ENCODE measurements at places on chromosomes 12 and 14.

GRCh38 chr12:112792301-112792700, 753 bp downstream of the RPH3A start:
- no peak for DNase-seq

GRCh38 chr12:18323159-18323558, 61.8 kb downstream of the PIK3C2G start:
- DNase-seq = no peak

- DNase-seq = no peak
Observed at GRCh38 chr14:81385419-81385818, 14.7 kb downstream of the STON2 start.

DNA sequence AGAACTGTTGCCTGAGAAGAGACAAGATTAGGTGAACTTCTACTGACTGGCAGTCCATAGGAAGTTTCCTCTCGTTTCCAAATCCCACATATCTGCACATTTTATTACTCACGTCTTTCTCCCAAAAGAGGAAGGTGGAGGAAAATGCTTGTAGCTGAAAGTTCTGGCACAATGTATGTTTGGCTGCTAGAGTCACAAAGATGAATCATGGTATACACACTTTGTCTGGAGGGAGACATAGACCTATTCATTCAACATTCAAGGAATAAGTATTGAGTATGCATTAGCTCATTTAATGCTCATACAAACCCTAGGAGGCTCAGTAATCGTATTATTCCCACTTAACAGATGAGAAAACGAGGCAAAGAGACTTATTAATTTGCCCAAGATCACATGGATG, 291.8 kb downstream of the FOXN3 start:
- no peak for DNase-seq

DNA sequence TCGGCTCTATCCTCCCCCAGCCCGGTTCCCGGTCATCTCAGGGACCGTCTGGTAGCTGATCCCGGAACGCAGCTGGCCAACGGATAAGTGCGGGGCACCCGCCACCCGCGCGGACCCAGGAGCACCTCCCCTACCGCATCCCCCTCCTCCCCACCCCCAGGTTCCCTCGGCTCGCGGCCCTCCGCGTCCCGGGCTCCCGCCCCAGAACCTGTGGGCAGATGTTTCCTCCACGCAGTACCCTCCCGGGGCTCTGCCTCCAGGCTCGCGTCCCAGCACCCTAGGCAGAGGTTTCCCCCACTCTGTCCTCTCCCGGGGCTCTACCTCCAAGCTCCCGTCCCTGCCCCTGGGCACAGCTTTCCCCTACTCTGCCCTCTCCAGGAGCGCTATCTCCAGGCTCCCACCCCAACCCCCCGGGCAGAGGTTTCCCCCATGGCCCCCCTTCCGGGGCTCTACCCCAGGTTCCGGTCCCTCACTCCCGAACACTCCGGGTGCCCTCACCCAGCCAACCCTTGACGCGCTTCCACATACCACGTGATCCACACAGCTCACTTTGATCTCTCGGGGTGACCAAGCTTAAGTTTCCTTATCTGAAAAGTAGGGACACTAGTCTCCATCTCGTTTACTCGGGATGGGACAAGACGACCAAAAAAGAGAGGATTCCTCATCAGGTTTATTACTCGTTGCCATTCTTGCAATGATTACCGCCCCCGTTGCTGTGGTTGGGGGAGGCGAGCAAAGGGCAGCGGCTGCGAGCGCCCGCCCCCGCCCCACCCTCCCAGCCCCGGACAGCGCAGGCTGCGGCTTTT, at the start of gene CCDC38:
Gene CCDC38, minus strand, starts transcription at position 91 of the 806 bp plus-strand sequence. CDS start 6,105 bp downstream, outside the sequence.
- peak; percentile 86 for DNase-seq

- DNase-seq = no peak
Observed at GRCh38 chr12:86744547-86745212, 488.5 kb upstream of the MGAT4C start.

DNA sequence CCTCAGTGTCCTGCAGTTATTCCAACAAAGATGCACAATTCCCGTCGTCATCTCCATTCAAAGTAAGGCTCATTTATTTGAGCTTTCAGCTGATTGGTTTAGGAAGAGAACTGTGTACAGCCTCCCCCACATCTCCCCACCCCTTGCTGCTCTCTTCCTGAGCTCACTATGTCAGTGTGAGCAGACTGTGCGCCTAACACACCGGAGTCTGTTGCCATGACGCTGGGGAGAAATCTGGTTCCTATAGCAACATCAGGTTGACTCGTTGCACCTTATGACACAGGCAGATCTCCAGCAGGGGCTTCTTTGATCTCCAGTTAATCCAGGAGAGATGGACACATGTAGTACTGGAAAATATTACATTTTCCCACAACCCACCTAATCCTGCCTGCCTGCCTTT, 319.4 kb downstream of the CACNA1C start:
- DNase-seq = no peak

- DNase-seq = no peak
Observed at GRCh38 chr14:99852578-99852977, 59.4 kb downstream of the EML1 start.

DNA sequence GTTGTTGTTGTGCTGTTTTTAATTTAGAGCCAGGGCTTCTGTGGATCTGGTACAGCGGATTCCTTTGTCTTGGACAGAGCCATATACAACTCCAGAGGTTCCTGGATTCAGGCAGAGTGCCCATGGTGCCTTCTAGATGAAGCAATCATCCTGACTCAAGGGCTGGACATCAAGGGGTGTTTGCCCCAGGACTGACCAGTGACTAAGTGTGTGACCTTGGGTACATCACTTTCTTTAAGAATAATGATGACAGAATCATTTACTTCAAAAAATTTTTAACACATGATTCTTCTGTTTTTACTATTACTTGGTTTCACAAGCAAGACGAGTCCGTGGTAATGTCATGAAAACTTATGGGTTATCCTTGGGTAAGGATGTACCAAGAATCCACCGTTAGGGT, 397.3 kb downstream of the ZFP36L1 start:
- no peak for DNase-seq

DNA sequence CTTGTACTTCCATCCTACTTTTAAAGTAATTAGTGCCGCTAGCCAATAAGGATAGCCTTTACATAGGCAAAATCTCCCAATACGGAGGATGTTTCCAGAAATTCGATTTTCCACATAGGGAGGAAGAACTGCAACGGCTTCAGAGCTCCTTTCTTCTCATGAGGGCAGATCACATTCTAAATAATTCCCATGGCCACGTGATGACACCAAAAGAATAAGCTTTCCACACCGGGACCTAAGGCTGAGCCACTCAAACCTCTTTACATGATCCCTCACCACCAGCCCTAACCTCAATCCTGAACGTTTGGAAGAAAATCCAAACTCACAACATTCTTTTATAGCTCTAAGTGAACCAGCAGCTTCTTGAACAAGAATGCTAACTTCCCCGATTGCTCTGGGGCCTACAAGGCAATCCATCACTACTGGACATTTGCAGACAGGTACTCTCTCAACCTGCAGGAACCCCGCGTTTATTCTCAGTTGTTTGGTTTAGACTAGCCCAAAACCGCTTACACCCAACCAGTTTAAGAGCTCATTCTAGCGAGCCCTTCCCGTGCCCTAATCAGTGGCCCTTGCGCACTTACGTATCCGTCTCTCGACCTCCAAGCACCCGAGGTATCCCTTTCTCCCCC, 884 bp downstream of the CAPRIN2 start:
- DNase-seq = no peak

GRCh38 chr14:70830998-70831781, 21.9 kb upstream of the MAP3K9 start:
- no peak for DNase-seq

DNA sequence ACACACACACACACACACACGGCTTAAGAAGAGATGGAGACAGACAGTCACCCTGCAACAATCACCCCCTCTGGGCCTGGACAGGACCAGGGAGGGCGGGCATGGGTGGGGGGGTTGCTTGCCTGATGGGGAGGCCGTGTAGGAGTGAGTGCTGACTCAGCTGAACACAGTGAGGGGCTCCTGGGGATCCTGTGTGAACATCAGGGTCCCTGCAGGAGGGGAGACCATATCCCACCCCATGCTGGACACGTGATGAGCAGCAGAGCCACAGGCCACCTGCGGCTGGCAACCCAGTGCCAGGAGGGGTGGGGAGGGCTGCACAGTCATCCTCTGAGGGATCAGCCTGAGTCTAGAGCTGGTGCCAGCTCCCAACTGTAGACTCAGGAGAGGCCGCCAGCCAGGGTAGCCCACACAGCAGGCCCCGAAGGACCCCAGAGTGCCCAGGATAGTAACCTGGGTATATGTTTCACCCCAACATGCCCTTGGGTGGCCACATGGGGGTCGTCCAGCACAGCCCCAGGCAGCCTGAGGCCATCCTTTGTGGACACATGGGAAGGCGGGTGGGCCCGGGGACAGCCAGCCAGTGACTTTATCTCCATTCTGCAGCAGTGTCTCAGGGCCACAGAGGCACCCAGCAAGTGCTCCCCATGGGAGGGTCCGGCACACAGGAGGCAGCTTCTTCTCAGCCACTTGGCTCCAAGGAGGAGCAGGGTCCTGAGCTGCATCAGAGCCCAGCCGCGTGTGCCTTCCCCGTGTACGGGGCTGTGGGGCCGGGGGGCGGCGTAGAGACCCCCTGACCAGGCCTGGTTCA, 73.7 kb upstream of the SFSWAP start:
- DNase-seq = no peak

- DNase-seq = no peak
Observed at GRCh38 chr12:94430304-94430703, 29.4 kb downstream of the CEP83 start.

DNA sequence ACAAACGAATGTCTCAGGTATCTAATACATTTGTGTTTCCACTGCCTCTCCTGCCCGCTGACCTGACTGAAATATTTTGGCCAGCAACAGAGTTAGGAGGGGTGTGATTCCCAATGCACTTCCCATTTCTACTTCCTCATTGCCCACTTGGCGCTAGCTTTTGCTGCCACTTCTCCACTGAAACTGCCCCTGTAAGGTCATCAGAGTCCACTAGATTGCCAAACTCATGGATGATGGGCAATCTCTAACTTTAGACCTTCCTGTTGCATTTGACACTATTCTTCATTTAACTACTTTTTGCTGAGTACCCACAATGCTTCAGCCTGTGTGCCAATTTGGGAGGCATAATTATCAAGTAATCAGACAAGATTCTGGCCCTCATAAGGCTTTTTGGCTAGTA, 40.8 kb downstream of the GPR65 start:
- no peak for DNase-seq

GRCh38 chr12:58142991-58143390, 201.6 kb downstream of the ATP23 start:
- DNase-seq = no peak

- no peak for DNase-seq
Observed at GRCh38 chr14:89369656-89370055, 47.4 kb downstream of the FOXN3 start.

GRCh38 chr14:41606532-41607303, at the start of gene LRFN5:
LRFN5 (plus strand) TSS chr14:41606876.
- peak; percentile 10 for DNase-seq

DNA sequence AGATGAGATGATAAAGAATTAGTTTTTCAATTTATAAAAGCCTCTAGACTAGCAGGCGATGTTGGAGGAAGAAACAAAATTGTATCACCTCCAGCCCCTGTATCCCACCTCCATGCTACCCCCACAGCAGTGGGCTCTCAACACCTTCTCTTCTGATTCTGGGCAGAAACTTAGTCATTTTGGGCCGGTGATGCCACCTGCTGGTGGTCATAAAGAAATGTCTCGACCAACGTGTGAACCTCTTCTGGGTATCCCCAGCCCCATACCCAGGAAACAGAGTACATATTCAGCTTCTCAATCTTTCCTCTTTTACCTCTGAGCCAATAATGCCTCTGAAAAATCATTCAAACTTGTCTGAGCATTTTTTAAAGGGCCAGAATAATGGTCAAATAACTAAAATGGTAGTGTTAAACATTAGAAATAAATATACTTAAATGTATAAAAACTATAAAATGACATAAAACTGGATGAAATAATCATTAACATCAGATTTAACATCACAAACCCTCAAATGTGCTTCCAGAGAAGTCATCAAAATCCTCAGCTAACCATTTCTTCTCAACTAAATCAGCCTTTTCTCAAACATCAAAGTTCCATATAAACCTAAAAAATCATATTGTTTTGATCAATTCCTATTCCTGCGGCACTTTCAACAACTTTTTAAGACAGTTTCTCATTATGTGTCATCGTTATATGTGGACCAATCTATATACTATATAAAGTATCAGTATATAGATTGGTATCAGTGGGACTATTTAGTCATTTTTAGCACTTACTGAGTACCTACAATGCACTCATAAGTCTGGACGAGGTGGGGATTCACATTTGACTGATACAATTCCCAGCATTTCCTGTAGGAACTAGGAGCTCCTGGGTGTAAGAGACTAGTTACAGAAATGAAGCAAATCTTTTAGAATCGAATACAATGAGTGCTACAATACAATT, 69.4 kb downstream of the ATXN2 start:
- DNase-seq = peak; percentile 60

GRCh38 chr12:22682663-22683062, 57.7 kb downstream of the ETNK1 start:
- DNase-seq = no peak

DNA sequence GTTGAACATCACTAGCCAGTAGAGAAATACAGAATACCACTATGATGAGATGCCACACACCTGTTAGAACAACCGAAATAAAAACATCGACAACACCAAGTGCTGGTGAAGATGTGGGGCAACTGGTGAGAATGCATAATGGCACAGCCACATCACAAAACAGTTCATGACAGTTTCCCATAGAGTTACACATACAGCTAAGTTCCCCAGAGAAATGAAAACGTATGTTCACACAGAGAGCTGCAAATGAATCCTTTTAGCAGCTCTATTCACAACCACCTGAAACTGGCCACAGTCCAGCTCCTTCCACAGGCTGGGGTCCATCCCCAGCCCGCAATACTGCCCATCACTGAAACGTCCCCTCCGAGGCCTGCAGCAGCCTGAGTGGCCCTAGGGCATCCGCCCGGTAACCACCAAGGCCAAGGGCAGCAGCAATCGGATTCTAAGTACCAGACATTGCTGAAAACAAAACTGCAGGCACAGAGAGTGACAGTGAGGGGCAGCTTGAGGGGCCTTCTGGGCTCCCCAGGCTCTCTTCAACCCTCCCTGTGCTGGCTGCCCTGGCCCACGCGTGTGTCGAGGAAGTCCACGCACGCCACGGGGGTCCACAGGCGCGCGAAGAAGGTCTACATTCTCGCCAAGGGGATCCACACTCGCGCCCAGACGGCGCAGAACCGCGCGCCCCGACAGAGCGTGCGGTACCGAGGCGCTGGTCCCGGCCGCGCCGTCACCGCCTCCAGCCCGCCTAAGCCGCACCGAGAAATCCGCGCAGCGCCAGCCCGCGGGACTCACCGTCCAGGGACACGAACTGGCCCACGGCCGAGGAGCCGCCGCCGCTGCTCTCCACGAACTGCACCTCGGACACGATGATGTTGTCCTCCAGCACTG, 903 bp downstream of the BRF1 start:
- peak; percentile 41 for DNase-seq
